Stimulated activated CD4-positive, alpha-beta T cell treated with anti-CD3 and anti-CD28 coated beads, Interleukin-2, amount 100 ng/mL, for 24 hours (primary cell): ENCODE measurements at places on chromosomes 5 and 9.

DNA sequence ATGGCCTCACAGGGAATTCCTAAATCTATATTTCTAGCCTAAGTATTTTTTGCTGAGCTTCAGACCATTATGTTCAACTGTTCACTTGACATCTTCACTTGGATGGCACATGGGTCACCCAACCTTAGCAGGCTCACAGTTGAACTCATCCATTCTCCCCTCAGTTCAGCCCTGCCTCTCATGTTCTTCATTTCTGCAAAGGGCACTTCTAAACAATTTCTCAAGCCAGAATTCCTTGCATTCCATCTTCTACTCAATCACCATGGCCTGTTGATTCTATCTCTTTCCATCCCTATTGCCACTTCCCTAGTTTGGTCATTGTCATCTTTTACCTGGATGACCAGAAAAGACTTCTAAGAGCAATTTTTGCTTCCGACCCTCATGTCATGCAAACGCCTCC, 7.3 kb upstream of the RGS3 start:
- no peak for DNase-seq

DNA sequence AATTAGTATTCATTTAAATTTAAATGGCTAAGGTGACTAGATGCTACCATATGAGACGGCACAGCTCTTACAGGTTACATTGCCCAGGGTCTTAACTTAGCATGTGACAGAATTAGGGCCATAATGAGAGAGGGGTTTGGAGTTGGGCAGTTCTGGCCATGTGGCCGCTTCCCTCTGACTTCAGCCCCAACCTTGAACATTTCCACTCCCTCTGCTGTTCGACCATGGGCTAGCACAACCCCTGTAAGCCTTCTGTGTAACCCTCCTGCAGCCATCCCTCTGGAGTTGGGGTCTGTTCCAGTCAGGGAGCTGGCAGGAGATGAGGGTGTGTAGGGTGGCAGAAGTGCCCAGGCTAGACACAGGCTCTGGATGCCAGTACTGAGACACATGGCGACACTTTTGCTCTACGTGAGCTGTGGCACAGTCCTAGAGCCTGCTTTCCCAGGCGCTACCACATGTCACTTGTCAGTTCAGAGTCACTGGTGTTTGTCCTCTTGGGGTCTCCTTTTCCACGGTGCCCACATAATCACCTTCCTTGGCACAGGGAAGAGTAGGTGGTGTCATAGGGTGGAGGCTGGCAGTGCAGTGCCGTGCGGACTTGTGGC, 128.7 kb upstream of the PITX1 start:
- no peak for DNase-seq

GRCh38 chr9:132014218-132014805, 65.4 kb downstream of the MED27 start:
- DNase-seq: no peak

- no peak for DNase-seq
Observed at GRCh38 chr5:84265130-84265529, 119.5 kb downstream of the EDIL3 start.

- DNase-seq: peak; percentile 62
Observed at GRCh38 chr5:55037046-55037771, 13.2 kb downstream of the GZMK start.

GRCh38 chr5:170221327-170221741, 11.5 kb upstream of the C5orf58 start:
- no peak for DNase-seq

- no peak for DNase-seq
Observed at GRCh38 chr5:167916261-167916691, 375.2 kb upstream of the WWC1 start.

DNA sequence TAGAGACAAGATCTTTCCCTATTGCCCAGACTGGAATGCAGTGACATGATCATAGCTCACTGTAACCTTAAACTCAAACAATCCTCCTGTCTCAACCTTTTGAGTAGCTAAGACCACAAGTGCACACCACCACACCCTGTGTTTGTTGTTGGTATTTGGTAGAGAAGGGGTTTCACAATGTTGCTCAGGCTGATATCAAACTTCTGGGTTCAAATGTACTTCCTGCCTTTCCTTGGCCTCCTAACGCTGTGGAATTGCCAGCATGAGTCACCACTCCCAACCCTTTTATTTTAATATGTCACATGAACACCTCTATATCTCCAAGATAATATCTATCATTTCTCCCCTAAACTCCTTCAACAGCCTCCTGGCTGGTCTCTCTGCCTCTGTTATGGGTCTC, 719.0 kb downstream of the PTPRD start:
- no peak for DNase-seq

DNA sequence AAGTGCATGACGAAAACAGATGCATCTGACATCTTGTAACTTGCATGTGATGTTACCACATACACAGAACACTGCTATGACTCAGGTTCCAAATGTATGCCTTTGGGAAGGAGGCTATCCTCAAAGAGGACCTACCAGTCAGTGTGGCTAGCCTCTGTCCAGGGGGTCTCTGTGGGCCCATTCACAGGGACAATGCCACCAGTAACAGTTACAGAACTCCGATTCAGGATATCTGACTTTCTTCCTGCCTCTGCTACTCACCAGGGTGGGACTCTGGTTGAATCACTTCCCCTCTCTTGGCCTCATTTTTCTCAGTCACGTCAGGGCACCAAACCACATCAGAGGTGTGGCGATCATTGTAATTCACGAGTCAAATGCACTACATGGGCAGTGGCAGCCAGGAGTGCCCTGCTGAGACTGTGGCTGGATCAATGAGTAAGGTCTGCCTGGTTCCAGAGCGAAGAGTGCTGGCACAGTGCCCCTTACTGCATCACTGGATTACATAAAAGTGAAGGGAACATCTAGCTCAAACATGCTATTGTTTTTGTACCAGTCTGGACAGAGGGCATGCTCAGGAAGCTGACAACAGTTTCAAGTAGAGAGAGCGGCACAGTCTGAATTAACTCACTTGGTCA, 13.2 kb downstream of the ATOX1 start:
- no peak for DNase-seq

DNA sequence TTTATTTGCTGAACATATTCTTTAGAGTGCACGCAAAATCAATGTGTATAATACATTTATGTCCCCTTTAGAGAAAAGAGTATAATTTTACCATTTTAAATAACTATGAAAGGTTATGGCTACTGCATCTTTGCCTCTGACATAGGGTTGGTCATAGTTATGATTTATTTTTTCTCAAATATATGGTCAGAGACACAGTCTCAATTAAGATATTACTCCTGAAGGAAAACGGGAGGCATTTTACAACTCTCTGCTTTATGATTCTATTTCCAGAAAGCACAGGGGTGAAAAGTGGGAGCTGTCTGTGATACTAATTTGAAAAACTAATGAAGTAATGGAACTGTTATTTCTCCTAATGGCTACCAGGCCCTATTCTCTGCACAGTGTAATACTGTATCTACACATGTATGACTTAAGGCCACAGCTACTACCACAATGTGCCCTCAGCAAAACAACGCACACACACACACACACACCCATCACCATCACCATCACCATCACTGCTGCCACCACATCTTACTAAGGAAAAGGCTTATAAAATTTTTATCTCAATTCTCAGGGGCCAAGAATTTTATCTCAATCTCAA, 262.9 kb downstream of the EFNA5 start:
- no peak for DNase-seq

DNA sequence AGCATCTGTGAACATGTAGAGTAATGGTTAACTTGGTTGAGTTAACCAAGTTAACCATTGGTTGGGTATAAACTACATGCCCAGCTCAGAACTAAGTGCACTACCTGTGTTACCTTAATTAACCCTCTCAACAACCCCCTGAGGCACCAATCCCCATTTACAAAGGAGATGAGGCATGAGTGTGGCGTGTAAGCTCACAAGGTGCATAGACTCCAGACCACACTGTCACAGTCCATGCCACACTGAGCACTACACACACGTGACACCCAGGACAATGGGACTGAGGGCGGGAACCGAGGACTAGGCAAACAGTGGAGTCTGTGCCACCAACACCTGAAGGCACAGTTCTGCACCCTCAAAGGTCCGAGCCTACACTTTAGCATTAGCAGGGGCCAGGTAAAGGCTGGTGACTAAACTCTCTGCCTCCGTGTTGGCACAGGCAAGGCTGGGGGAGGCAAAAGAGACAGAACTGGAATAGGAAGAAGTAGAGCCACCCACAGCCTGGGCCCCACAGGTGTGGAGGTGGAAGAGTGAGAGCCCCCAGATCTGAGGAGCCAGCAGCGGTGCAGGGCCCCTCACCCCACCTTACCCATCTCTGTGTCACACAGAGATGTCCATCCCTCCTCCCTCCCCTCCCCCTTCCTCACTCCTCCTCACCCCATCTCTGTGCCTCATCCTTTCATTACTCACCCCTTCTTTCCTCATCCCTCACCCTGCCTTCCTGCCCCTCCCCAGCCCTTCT, 2.2 kb upstream of the DNAJB5 start:
- DNase-seq: no peak

- no peak for DNase-seq
Observed at GRCh38 chr9:93952784-93953495, 2.2 kb downstream of the BARX1 start.

DNA sequence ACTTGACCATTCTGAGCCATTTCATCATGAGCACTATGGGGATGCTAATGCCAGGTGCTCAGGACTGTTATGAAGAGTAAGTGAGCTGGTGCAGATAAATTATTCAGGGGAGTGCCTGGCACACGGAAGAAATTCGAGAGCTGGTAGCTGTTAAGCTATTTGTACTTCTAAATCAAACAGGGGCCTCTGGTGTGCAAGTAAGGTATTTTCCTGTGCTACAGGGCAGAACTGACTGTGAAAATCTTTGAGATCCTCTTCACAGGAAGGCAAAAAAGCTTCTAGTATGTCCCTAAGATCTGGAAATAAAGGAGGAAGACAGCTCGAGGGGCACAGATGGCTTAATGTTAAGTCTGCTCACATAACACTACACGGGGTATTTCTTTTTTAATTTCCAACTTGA, 106.3 kb upstream of the SPOCK1 start:
- no peak for DNase-seq

DNA sequence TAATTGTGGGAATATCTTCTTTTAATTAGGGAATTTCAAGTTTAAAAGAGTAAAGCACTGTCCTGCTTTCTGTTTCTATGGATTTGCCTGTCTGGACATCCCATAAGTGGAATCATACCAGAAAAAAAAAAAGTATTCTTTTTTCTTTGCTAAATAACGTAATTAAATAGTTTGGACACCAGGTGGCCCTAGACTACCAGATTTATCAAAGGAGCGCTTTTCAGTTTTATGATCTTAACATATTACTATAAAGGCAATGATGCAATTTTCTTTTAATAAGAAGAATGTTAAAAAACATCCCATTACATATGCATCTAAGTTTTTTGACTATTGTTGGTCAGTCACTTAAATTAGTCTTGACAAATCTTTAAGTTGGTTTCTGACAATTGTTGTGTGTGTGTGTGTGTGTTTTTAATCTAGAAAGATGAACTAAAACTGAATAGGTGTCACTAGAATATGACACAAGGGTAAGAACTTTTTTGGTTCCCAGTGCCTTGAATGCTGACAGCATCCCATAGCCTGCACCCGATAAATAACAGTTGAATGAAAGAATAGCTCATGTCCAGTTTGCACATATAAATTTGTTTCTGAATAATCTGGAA, 49.5 kb downstream of the C5orf22 start:
- no peak for DNase-seq

- no peak for DNase-seq
Observed at GRCh38 chr5:67002832-67003684, 193.5 kb downstream of the CD180 start.

GRCh38 chr5:953535-954449, 54.8 kb upstream of the NKD2 start:
- no peak for DNase-seq

DNA sequence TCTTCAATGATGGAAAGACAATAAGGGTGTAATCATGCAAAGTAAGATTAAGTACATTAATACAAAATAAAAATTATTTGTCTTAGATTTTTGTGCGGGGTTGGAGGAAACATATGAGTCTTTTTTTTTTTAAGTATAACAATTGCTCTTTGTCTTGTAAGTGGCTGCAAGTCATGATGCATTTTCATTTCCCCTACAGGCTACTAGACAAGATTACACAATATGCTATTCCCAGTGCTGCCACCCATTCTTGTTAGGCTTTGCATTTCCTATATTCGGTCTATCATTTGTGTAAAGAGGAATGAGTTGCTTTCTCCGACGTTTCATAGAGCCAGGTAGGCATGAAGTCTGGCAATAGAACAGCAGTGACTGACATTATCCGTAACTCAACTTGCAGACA, 294.2 kb upstream of the CYLC2 start:
- no peak for DNase-seq

DNA sequence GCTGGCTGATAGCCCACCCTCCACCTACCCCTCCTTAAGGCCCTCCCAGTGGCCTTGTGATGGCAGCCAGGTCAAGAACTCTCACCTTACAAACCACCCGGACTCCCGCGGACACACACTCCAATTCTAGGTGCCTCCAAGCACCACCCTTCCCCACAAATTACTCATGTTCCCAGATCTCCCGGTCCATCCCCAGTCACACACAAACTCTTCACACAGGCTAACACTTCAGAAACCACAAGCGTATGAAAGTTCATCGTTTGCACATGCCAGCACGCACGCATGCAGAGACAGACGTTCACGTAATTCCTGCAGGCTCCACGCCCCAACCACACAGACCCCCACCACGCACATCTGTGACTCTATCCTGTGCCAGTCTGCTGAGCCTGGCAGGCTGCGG, 18.0 kb downstream of the NR5A1 start:
- DNase-seq: no peak

- no peak for DNase-seq
Observed at GRCh38 chr5:145824040-145824439, 11.1 kb downstream of the PRELID2 start.

DNA sequence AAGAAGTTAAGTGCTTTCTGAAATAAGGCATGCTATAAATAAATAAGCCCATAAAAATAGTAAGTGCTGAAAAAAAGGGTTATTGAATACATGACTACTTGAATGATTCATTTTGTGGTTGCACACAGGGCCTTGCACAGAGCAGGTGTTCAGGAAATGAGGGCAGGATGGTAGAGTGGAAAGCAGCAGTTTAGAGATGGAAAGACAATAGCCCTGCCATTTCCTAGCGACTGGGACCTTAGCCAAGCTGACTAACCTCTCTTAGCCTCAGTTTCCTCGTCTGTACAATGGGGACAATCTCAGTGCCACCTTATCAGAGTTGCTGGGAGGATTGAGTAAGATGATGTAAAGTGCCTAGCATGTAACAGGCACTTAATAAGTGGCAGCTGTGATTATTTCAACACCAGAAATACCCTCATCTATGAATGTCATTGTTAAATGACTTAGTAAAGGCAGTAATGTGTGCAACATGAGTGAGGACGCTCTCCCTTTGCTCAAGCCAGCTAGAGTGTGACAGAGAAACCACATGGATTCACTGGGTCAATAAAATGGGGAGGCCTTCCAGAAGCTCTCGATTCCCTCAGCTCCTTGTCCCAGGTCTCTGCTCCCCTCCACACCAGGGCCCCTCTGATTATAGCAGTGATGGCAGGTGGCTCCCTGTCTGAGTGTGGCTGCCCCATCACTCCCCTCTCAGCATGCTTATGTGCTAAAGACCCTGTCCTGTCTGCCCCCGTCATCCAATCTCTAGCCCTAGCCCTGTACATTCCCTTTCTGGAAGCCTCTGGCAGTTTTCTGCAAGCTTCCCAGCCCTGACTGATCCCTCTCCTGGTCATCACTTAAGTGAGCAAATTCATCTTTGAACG, 16.0 kb upstream of the PHF19 start:
- DNase-seq: peak; percentile 67

GRCh38 chr9:121645003-121645402, 6.4 kb upstream of the DAB2IP start:
- no peak for DNase-seq

- no peak for DNase-seq
Observed at GRCh38 chr9:111615928-111616327, 15.2 kb upstream of the DNAJC25 start.
